ENCODE measurements at places on chromosomes 4 and X.

- no peak for DNase-seq
- H3K27me3 ChIP-seq, result no peaks in the 10 kb centered on the region
- no peak overlapping the region for H3K27ac ChIP-seq
- peaks cover 3% of the 10 kb centered on the region for H3K36me3 ChIP-seq
- no peak overlapping the region for H3K4me3 ChIP-seq
- peaks cover 56% of the 10 kb centered on the region for H3K4me1 ChIP-seq
Observed at GRCh38 chr4:48907706-48908477, 1.3 kb upstream of the OCIAD2 start.

GRCh38 chr4:110492522-110492921 lies 16.6 kb downstream of the ENPEP start:
- peaks cover 18% of the 10 kb centered on the region for H3K27me3 ChIP-seq
- no peaks in the 10 kb centered on the region for H3K4me1 ChIP-seq
- no peak overlapping the region for H3K27ac ChIP-seq

DNA sequence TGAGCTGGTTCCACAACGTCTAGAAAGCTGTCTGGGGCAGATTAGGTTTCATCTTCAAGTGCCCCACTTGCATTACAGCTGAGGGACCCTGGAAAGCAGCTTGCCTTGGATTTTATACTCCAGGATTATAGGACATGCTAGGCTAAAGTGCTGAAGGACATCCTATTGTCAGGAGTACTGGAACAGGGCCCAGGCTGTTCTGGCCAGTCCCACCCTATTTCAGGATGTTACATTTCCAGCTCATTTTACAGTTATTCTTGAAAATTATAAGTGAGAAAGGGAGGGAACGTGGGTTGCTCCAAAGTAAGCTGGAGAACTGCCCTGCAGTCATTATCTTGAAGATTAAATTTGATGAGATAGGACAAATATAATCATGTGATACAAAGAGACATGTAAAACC lies 71.0 kb upstream of the UGT8 start:
- H3K4me3 ChIP-seq, result no peak overlapping the region
- H3K27me3 ChIP-seq, result no peaks in the 10 kb centered on the region
- H3K27ac ChIP-seq, result no peak overlapping the region
- H3K4me1 ChIP-seq, result no peaks in the 10 kb centered on the region

- H3K27me3 ChIP-seq, result peaks cover 26% of the 10 kb centered on the region
- peaks cover 4% of the 10 kb centered on the region for H3K36me3 ChIP-seq
- DNase-seq, result no peak
- no peak overlapping the region for H3K4me3 ChIP-seq
Observed at GRCh38 chrX:132483951-132484350, 4.9 kb downstream of the MBNL3 start.

DNA sequence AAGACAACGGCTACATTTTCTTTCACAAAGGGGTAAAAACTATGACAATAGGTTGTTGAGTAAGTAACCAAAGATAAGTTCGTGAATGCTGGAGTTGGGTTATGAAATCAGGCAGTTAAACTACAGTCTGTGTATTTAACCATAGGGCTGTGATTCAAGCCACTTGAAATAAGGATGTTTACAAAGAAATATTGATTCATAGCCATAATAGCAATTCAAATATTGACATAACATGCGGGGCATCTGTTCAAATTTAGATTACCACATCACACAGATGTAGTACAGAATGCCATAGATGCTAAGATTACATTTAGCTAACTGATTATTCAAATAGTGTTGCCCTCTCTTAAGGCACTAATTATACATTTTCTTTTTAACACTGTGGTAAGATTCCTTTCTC lies 364.1 kb downstream of the FSTL5 start:
- H3K27ac ChIP-seq, result no peak overlapping the region
- H3K36me3 ChIP-seq, result no peaks in the 10 kb centered on the region
- H3K4me1 ChIP-seq, result no peaks in the 10 kb centered on the region

GRCh38 chrX:148612431-148612830 lies 112.0 kb downstream of the AFF2 start:
- H3K4me3 ChIP-seq, result no peak overlapping the region
- H3K4me1 ChIP-seq, result peaks cover 27% of the 10 kb centered on the region

DNA sequence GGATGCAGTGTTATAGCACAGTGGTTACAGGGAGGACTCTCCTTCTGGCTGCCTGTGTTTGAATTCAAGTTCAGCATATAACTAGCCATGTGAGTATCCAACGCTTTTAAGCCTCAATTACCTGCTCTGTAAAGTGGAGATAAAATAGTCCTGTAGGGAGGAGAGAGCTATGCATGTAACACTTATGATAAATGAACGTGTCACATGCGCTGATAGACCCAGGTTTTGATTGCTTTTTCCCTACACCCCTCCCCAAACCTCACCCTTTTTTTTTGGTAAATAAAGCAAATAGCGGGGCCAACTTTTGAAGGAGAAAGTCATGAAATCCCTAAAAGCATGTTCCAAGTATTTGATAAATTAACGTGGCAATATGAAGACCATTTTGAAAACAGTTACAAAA lies 20.4 kb upstream of the AMELX start:
- no peak overlapping the region for H3K4me3 ChIP-seq
- peaks cover 15% of the 10 kb centered on the region for H3K27me3 ChIP-seq

DNA sequence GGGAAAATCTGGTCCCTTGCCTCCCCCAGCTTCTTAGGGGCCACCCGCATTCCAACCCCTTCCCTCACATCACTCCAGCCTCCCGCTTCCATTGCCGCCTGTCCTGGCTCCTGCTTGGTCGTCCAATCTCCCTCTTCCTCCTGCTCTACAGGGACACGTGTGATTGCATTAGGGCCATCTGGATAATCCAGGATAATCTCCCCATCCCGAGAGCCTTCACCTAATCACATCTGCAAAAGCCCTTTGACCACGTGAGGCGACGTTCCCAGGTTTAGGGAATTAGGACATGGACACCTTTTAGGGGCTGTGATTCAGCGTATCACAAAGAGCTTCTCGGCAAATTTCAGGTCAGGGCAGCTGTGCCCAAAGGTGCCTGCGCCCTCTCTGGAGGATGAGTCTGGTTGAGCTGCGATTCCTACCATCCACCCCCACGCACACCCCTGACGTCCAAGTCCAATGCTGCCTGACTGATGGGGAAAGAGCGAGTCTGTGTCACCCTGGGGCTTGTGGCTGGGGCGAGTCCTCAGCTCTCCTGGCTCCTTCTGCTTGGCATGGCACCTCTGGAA lies 104.6 kb downstream of the PSAPL1 start:
- DNase-seq, result no peak
- no peak overlapping the region for H3K27ac ChIP-seq
- no peaks in the 10 kb centered on the region for H3K36me3 ChIP-seq
- H3K4me1 ChIP-seq, result no peaks in the 10 kb centered on the region
- no peaks in the 10 kb centered on the region for H3K27me3 ChIP-seq
- H3K4me3 ChIP-seq, result no peak overlapping the region

Data from activated T-cell treated with anti-CD3 and anti-CD28 coated beads, Interleukin-2, amount 50 U/mL, for 72 hours (primary cell).